ENCODE measurements at places on chromosomes 13 and 19. TPM values are rescaled to one million over a fixed set of nuclear protein-coding genes. Genes with fewer than 3 reads are reported as not detected.

Gene TBXA2R
- polyA plus RNA-seq, result 0.99 TPM

DNA sequence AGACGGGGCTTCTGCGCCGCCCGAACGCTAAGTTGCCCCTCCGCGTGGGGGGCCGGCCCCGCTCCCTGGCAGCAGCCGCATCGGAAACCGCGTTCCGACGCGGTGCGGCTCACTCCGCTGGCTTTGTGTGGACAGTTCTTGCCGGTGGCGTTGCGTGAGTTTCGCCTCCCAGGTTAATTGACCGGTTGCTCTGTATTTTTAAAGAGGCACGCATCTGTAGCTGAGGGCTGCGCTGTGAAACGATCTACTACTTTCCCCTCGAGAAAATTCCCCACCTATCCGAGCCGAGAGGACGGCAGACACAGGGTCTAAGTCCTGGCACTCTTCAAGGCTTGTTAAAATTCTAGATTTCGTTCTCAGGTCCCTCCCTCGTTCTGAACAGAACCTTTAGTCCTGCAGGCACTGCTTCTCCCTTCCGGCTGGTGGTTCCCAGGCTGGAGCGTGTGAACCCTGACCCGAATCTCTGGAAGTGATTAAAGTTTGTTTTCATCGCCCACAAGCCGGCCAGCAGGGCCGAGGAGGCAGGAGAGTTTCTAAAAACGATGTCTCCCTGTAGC is 933 bp downstream of the ARHGEF7 start:
- peak; percentile 70 for DNase-seq

DNA sequence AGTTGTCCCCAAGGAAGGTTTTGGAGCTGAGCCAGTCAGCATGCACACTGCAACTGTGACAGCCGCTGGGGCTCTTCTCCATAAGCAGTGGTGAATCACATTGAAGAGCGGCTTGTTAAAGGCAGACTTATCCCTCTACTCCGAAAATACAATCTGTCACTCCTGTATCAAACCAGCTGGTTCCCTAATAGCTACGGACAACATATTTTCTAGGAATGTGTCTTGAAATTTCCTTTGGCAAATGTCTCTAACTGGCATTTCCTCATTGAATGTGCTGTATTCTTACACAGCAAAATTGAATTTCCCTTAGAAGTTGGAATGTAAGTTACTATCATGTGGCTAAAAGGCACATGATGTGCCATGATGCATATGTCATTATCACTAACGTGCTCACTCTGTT is 104.0 kb upstream of the GPR12 start:
- no peak for DNase-seq

- DNase-seq, result no peak
Measured at GRCh38 chr19:54208784-54209057, 8.1 kb downstream of the RPS9 start.

GRCh38 chr13:40362502-40362901 is 303.9 kb downstream of the FOXO1 start:
- no peak for DNase-seq

Gene CYP2A7
- polyA plus RNA-seq, result not detected

- no peak for DNase-seq
Measured at GRCh38 chr13:20222553-20222952, 9.6 kb downstream of the GJB6 start.

DNA sequence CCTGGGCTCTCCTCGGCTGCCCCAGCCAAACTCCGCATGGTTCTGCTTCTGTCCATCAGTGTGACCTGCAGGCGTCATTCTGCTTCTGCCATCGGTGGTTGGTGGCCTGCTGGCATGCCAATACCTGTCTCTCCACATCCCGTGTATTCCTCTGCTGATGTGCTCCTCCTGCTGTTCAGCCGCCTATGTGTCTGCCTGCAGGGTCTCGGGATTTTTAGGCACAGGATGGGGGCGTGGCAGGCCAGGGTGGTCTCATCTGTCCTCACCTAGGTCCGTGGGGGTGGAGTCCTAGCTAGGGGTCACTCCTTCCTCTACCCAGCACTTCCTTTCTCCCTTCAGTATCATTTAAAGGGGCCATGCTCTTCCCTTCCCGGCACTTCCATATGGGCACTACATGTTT is 33.0 kb upstream of the SGCG start:
- no peak for DNase-seq

Gene FPR3
- not detected for polyA plus RNA-seq

- no peak for DNase-seq
Measured at GRCh38 chr19:37933937-37934358, 26.9 kb downstream of the SIPA1L3 start.

Gene ASPDH
- not detected for polyA plus RNA-seq

Gene VMAC
- polyA plus RNA-seq, result 2.6 TPM

- DNase-seq, result no peak
Measured at GRCh38 chr13:41751277-41751676, 209.6 kb downstream of the VWA8 start.

Gene ZNF415
- 14.5 TPM for polyA plus RNA-seq

- no peak for DNase-seq
Measured at GRCh38 chr13:110250258-110250891, 56.6 kb downstream of the COL4A1 start.

GRCh38 chr13:46121597-46122163 is 16.8 kb upstream of the CPB2 start:
- no peak for DNase-seq

DNA sequence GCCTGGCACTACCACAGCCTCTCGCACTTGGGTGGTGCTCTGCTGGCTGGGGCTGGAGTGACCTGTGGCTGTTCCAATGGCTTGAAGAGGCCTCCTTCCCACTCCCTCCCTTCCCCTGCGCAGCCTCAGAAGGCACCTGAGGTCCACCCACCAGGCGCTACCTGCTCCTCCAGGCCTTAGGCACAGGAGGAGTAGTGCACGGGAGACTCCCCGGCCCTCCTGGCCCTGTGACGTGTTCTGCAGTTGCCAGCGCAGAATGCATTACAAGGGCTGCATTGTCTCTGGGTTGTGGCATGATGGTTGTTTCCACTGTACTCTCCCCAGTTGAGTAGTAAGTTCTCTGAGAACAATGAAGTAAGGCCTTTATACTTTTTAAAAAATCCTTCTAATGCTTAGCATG is 128.6 kb downstream of the TEX29 start:
- DNase-seq, result no peak

- no peak for DNase-seq
Measured at GRCh38 chr19:28443361-28443760, 769.6 kb downstream of the UQCRFS1 start.

Gene TLE6
- 0.51 TPM for polyA plus RNA-seq

DNA sequence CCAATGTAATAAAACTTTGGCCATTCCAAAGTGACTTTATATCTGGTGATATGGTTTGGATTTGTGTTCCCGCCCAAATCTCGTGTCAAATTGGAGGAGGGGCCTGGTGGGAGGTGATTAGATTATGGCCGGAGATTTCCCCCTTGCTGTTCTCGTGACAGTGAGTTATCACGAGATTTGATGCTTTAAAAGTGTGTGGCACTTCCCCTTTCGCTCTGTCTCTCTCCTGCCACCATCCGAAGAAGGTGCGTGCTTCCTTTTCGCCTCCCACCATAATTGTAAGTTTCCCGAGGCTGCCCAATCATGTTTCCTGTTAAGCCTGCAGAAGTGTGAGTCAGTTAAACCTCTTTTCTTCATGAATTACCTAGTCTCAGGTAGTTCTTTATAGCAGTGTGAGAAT is 9.3 kb upstream of the NALCN start:
- no peak for DNase-seq

DNA sequence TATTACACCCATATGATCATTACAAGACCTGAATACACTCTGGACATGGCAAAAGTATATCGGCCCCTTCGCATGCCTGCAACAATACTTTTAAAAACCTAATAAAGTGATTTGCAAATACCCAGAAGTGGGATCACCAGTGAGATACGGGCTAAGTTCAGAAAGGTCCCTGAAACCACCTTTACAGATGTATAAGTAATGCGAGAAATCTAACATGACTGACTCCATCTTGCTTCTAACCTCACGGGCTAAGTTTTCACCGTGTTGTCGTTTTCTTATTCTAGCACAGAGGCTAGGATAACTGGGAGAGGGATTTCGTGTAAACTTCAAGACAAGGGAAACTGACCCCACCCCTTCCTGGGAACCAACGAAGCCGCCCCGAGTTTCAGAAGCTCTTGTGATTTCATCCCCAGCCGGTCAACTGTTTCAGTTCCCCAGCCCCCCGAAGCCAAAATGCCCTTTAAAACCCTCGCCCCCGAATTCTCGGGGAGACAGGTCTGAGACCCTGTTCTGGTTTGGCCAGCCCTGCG is 703 bp downstream of the NEK3 start:
- no peak for DNase-seq

DNA sequence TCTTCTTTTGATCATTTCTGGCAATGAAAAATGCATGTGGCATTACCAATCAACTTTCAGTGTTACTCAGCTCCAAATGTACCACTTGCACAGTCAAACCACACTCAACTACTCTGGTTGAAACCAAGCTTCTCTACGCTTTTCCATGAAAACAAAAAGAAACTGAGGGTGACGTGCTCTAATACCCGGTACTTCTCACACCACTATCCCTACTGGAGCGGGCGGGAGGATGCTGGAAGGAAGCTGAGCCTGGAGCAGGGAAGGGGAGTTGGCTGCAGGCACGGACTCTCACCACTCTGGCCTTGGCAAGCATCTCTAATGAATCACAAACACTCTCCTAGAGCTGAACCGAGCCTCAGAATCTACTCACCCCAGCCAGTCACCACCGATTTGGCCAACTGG is 48.2 kb downstream of the STK24 start:
- DNase-seq, result no peak

DNA sequence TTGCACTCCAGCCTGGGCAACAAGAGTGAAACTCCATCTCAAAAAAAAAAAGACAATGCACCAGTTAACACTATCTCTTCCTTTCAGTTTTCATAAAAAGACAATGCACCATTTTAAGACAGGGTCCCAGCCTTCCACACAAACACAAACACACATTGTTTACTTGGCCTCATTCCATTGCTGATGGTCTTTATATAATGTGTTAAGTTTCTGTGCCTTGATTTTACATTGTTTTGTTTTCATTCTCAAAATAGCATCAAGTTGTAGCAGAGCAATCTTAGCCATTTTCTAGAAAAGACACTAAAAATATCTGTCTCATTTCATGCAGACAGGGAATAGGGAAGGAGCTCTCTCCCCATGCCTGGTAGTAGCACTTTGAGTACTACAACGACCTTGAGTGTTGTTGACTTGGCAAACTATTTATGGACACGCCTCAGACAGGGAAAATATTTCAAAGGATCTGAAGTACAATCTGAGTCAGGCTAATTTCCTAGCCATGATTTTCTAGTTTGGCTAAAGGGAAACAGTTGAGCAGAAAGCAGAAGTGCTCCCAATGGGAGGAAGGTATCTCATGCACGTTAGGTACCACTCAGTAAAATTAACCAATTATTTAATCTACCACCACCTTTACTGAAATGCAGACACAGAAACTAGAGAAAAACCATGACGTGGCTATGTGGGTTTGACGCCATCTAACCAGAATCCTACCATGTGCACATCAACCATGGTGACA is 120.6 kb downstream of the ABCC4 start:
- no peak for DNase-seq

DNA sequence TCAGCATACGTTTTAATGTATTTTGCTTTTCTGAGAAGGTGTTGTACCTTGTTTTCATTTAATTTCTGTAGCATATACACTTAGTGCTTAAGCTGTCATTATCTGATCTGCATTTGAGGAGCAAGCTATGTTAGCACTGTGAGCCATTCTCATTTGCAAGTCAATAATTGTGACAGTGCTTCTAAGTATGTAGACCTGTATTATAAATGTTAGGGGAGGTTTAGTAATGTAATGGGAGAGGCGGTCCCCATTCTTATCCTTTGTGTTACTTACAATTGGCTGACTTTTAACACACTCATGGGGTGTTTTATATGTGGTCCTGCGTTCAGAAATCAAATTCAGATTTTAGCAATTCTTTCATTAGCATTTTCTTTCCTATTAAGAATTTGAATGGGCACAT is 90.2 kb downstream of the GPC6 start:
- DNase-seq, result no peak

DNA sequence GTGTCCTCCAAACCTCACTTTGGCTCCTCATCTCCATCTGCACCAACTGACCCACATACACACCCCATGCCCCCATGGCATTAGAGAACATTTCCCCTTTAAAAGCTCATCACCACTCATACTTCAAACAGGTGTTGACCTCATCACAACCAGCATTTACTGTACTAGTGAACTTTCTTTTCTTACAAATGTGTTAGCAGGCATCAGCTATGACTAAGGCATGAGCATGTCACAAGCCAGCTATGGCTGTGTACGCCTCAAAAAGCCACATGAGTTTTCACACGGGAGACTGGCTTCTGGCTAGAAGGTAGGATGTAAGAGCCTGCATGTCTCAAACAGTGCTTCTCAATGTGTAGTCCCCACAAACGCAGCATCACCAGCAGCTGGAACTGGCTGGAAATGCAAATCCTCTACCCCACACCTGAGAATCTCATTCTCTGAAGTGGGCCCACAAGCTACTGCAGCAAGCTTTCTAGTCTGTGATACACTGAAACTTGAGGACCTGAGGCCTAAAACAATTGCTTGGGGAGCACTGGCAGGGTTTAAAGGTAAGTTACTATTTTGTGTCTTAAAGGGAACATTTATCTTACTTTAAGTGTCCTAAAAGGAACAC is 66.8 kb downstream of the TUBGCP3 start:
- DNase-seq, result no peak

Gene S1PR5
- polyA plus RNA-seq, result 0.10 TPM

GRCh38 chr19:4472174-4472974 is at the start of gene HDGFL2:
Gene HDGFL2, plus strand, starts transcription at chr19:4472297. Its CDS starts 54 bp downstream, at chr19:4472351.
- no peak for DNase-seq

Gene OR4F17
- not detected for polyA plus RNA-seq

GRCh38 chr13:67841071-67841470 is 610.9 kb upstream of the PCDH9 start:
- DNase-seq, result no peak

GRCh38 chr13:80562433-80563156 is 221.7 kb upstream of the SPRY2 start:
- no peak for DNase-seq

- no peak for DNase-seq
Measured at GRCh38 chr19:22945560-22945959, 57.4 kb downstream of the ZNF728 start.

Gene MCEMP1
- not detected for polyA plus RNA-seq

- DNase-seq, result peak; percentile 46
Measured at GRCh38 chr13:66933994-66934393, 296.1 kb downstream of the PCDH9 start.

DNA sequence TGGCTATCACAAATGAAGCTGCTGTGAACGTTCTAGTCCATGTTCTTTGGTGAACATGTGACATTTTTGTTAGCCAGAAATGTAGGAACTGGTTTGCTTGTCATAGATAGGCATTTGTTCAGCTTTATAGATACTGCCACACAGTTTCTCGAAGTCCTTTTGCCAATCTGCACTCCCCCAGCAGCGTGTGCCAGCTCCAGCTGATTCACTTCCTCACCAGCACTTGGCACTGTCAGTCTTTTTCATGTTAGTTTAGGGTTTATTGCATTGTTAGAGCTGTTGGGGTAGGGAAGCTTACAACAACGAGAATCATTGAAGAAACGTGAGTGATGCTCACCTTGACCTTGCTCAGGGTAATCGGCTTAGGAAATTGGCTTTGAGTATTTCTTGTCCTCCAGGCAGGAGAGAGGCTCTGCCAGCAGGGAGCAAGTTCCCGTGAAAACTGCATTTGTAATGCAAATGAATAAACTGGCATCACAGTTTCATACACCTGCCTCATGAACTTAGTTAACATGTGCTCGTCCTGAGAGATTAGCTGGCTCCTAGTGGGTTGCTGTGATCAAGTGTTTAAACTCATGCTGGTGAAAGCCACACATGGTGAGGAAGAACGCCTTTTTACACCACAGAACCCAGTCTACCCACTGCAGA is 83.9 kb downstream of the ING1 start:
- no peak for DNase-seq

GRCh38 chr13:65937251-65937650 is 1292.9 kb downstream of the PCDH9 start:
- DNase-seq, result no peak

GRCh38 chr13:27449081-27449603 is 1.2 kb downstream of the MTIF3 start:
- DNase-seq, result no peak

Gene PALM
- polyA plus RNA-seq, result 1.8 TPM
